Muscle of arm (tissue), 14 donors: ENCODE measurements at places on chromosomes 4 and X.

DNA sequence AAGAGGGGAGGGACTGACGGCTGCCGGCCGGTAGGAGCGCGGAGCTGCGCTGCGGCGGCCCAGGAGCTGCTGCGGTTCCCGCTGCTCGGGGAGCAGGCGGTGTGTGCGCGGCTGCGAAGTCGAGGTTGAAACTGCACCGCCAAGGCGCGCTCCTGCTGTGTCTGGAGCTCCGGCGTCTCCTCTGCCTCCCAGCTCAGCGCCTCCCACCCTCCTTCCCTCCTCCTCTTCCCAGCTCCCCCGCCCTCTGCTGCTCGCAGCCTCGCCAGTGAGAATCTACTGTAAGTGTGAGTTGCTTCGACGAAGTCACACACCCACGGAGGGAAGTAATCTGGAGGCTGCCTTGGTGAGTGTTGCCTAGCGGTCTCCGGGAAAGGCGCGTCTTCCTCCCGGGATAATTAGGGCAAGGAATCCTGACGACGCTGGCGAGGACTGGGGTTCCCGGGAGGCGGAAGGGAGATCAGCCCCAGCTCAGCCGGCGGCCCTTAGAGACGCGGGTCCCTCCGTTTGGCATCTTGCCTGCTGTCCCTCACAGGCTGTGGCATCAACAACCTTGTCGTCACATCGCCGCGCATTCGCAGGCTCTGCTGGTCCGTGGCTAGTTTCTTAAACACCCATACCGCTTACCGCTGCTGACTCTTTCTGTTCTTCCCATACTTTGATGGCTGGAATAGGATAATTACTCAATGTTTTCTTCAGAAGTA lies at the start of gene EPHA5:
EPHA5 (minus strand) TSS at position 159 of the 701 bp plus-strand sequence. CDS start 747 bp downstream, outside the sequence.
- DNase-seq = peak; percentile 77

GRCh38 chr4:173514641-173515217 lies 15.3 kb downstream of the HAND2 start:
- no peak for DNase-seq

- DNase-seq = no peak
Measured at GRCh38 chrX:34379891-34380290, 247.8 kb upstream of the FAM47A start.

- no peak for DNase-seq
Measured at GRCh38 chr4:140243278-140243753, 89.3 kb upstream of the MAML3 start.

DNA sequence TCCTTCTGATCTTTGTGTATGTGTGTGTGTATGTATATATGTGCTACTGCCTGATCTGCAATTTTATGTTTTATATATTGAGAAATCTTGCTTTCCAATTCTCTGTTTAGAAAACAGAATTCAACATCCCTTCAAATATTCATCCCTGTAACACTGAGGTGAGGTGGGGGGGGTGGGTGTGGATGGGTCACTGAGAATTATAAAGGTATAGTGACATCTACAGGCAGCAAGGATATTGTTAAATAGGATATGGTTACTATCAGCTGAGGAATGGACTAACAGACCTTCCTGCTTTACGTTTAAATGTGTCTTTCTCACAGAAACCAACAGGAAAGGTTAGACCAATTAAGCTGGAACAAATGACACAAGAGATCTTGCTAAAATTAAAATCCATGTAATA lies 19.0 kb upstream of the MAGEB2 start:
- peak; percentile 5 for DNase-seq

DNA sequence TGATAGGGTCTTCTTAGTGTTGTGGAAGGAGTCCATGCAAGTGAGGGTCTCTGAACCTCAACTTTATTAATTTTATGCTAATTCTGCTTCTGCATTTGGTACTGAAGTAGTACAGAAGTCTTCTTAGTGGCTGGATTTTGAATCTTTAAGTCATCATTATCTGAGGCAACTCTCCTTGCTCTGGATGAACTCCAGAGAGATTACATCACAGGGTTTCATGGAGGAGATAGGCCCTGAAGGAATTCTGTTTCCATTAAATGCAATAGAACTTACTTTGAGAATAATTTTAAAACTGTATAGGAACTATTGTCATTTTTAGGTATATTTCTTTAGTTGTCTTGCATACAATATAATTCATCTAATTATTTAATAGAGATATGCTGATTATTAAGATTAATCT lies 451.2 kb downstream of the FAT4 start:
- peak; percentile 54 for DNase-seq

- no peak for DNase-seq
Measured at GRCh38 chrX:30734782-30735181, 81.6 kb downstream of the GK start.

DNA sequence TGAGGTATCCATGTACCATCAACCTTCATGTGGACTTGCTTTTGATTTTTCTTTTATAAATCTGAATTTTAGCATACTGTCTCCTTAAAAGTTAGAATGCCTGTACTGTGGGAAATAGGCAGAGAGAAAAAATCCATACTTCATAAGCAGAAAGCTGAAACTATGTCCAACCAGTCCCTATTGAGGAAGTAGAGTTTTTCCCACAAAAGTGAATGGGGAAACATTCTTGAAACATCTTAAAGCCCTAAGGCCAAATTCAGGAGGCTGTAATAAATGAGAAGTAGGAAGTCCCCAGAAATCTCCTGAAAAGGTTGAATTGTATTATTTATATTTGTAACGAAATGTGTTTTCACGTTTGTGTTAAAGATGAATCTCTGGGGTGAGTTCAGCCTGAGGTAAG lies 56.3 kb downstream of the ENOX2 start:
- no peak for DNase-seq

DNA sequence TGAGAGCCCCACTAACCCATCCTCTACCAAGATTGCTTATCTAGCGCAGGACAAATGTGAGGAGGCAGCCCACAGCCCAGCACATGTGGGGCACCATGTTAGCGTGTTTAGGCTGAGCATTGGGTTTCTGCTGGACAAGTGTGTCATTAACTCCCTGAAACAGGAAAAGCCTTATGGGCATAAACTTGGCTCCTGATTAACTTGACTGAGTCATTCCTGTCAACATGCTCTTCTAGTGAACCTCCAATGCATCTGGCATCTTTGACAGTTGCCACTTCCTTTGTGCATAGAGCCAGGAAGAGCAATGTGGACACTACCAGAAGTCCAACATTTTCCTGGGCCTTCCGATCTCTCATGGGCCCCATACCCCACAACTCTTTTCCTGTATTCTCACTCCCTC lies 2.5 kb downstream of the SPIN2A start:
- no peak for DNase-seq

GRCh38 chr4:144141493-144141892 lies 975 bp upstream of the GYPA start:
- DNase-seq = no peak

DNA sequence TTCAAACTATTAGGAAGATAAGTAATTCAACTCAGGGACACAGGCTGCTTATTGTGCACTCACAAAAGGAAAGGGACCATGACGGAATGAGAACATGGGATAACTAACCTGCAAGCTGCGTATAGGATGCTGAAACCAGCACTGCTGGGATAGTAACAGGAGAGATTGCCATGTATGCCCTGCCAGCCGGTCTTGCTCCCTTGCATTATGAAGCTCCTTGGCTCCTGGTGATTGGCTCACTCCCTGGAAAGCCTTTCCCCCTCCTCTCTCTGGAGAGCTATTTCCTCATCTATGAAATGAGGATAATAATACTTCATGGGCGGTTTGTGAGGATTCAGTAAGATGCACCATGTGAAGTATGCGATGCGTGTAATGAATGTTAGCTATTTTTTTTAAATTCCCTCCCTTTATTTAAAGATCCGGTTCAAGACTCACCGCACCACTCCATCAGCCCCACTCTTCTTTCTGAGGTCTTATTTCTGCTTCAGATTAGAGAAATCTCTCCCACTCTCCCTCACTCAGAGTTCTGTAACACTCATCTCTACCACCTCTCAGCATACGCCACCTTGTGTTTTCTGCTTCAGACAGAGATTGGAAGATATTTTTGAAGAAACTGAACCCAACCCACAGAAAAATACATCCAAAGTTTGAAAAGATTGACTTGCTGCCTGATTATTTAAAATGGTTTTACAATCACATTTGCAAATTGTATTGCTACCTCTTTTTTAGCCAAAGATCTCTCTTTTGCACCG lies 18.4 kb downstream of the MSMO1 start:
- no peak for DNase-seq

GRCh38 chr4:108144451-108144850 lies 24.3 kb downstream of the LEF1 start:
- no peak for DNase-seq

GRCh38 chr4:119264743-119265142 lies 52.2 kb downstream of the USP53 start:
- no peak for DNase-seq

DNA sequence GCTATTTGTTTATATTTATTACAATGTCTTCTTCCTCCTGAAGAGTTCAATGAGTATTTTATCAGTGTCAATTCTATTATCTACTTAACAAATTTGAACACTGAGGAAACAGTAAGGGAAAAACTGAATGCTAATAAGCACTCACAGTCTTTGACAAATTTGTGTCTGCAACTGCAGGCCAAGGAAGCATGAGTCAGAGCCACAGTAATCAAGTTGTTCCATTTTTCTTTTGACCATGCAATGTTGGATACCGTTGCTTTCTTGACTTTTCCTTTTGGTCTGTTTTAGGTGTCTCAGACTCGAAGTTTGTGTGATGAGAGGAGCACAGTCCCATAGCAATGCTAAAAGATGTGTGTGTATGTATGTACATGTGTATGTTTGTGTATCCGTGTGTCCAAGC lies 359.6 kb downstream of the IL1RAPL1 start:
- no peak for DNase-seq

GRCh38 chrX:130028196-130028595 lies 45.8 kb downstream of the BCORL1 start:
- DNase-seq = peak; percentile 12
